ENCODE measurements at places on chromosomes 12 and 14.

DNA sequence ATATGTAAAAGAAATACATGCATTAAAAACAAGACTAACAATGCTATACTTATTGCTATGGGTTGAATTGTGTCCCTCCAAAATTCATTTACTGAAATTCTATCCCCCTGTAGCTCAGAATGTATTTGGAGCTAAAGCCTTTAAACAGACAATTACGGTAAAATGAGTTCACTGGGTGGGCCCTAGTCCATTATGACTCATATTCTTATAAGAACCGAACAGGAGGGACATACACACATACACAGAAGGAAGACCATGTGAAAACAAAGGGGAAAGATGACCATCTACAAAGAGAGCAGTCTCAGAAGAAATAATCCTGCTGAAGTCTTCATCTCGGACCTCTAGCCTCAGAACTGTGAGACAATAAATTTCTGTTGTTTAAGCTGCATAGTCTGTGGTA lies 77.1 kb upstream of the ANKS1B start:
- no peak for DNase-seq

DNA sequence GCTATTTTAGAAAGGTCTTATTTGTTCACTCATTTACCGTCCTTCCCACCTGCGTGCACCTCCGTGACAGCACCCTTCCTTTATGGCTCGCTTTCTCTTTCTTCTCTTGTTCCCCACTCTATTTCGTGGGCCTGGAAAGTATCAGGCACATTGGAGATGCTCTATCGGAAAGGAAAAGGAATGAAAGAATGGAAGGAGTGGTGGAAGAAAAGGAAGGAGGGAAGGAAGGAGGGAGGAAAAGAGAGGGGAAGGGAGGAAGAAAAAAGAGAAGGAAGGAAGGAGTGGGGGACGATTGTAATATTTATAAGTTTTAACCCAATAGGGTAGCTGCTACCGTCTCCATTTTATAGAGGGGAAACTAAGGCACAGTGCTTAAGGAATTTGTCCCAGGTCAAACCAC lies 363.4 kb downstream of the CACNA1C start:
- no peak for DNase-seq

- no peak for DNase-seq
These were observed 4.5 kb downstream of the DPF3 start for GRCh38 chr14:72889366-72889765.

- DNase-seq: no peak
These were observed 412.4 kb downstream of the PCNX1 start for GRCh38 chr14:71319666-71320065.

GRCh38 chr12:41881891-41882805 lies 262.5 kb downstream of the GXYLT1 start:
- no peak for DNase-seq

DNA sequence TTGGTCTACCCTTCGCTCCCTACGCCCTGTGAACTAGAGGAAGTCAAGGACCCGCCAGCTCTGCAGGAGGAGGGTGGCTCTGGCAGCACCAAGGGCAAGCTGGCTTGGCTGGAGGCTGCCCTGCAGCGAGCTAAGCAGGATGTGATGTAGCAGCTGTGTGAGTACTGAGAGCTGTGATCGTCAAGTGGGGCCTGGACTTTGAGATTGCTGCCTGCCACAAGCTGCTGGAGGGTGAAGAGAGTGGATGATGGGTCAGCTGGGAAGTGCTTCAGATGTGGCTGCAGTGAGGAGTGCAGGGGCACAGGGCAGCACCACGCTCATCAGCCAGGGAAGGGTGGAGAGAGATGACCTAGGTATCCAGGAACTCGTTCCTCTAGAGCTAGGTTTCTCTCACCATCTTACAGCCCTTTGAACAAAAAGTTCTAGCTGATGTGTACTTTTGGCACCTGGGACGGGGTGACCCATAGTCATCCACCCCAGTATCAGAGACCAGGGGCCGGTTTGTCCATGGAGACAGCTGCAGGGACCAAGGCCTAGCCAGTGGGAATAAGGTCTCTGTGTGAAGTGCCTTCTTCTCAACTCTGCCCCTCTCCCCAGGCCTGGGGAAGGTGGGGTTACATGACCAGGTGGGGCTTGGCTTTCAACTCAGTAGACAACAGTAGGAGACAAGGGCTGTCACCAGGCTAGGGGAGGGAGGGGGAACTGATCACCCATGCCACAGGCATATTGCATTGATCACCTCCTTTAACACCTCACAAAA lies 3.2 kb downstream of the KRT86 start:
- DNase-seq: no peak

DNA sequence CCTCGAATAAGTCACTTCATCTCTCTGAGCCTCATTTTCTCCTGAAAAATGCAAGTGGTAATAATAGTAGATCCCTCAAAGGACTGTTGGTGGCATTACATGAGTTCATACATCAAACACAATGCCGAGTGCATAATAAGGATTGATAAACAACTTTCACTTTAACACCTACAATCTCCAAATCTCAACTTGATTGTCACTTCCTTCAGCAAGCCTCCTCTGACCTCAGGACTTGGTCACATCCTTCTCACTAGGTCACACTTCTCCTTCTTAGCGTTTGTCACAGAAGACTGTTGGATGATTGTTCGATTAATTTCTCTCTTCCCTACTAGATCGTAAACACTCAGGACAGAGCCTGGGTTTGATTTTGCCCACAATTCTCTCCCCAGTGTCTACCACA lies 7.9 kb upstream of the PRKAB1 start:
- DNase-seq: peak; percentile 28

GRCh38 chr14:76152333-76152681 lies 585 bp downstream of the GPATCH2L start:
- peak; percentile 92 for DNase-seq

- DNase-seq: no peak
These were observed 8.3 kb upstream of the WSCD2 start for GRCh38 chr12:108120863-108121165.

- no peak for DNase-seq
These were observed 133.0 kb upstream of the ABCD2 start for GRCh38 chr12:39752482-39753137.

DNA sequence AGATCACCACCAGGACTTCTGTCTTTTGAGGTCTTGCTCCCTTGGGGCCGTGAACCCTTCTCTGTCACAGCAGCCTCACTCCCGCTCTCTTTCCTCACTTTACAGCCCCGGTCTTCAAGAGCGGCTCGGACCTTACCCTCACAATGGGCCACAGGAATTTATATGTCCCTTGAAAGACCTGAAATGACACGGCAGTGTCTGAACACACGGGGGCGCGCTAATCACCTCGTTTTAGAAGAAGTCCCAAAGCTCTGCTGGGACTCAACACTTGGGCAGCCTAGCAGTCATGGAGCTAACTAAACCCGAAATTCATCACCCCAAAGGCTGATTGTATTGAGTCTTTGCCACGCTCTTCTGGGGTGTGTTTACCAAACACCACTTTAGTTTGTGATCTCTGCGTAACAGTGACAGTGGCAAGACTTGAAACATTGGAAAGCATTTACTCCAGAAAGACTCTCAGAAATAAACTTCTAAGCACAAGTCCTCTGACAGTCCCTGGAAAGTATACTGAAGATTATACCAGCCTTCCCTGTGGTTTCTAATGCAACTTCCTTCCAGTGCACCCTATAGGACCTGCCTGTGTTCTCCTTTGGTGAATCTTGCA lies 29.0 kb downstream of the SERPINA11 start:
- DNase-seq: peak; percentile 79

DNA sequence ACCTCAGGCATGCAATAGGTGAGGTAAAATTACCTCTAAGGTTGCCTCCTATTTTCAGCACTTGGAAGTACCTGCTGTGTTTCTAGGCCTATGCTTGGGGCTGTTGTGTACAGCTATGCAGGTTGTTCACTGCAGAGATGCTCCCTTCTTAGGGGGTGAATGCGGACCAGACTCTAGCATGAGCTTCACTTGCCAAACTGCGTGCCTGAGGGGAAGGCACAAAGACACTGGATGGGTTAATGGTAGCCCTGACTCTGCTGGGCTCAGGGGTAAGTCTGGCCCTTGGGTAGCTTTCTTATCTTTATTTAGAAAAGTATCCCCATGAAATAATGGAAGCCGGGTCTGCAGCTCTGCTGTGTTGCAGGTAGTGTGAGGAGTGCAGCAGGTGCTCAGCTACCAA lies 35.7 kb downstream of the B4GALNT3 start:
- no peak for DNase-seq

- DNase-seq: no peak
These were observed 17.6 kb downstream of the MON2 start for GRCh38 chr12:62484233-62484632.

Measured in inflammatory macrophage (primary cell).